SHP77 (cell line): ENCODE measurements at places on chromosomes 4 and X.

DNA sequence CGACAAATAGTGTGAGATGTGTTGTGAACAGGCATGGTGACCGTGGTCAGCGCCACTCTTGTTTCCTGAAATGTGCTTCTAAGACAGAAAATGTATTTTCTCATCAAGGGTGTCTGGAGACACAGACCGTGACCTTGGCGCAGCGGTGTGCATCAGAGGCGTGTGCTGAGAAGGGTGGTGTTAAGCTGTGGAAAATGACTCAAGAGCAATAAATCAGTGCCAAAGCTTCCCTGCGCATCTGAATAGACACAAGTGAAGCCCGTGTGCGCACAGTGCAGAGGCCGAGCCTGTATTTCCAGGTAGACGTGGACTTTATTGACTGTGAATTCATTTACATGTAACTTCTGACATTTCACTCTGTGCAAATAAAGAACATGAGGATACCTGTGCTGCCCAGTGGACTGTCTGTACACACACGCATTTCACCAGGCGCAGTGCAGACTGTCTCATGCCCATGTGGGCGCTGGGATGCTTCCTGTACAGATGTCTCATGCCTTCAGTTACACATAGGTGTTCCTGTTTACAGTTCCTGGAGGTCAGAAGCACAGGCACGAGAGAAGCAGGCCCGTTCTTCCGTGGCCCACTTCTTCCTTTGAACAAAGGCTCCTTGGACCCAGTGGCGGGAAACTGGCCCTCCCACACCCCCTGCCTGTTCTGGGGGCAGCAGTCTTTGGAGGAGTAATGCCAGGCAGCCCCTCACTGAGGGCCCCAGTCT lies 31.9 kb downstream of the NSG1 start:
- no peak for DNase-seq

GRCh38 chrX:53422861-53423306 lies at the start of gene RIBC1:
Gene RIBC1, plus strand, starts transcription at chrX:53422873. Its CDS starts 3,404 bp downstream, at chrX:53426277.
- no peak for DNase-seq

GRCh38 chr4:158809611-158810486 lies 41.0 kb downstream of the FNIP2 start:
- DNase-seq = no peak

DNA sequence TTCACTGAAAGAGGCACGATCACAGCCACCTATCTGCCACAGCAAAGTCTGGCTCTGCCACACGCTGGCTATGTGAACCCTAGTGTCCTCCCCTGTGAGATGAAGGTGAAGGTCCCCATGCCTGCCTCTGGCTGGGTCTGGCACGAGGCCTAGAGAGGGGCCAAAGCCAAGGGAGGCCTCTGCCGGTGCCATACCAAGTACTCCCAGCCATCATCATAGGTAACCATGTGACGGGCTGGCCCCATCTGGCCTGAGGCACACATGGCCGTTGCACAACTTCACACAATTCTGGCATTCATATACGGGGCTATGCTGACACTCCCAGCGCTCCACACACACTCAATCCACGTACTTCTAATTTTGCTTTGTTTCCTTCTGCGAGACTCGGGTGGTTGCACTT lies 15.3 kb downstream of the NOP14 start:
- DNase-seq = no peak

DNA sequence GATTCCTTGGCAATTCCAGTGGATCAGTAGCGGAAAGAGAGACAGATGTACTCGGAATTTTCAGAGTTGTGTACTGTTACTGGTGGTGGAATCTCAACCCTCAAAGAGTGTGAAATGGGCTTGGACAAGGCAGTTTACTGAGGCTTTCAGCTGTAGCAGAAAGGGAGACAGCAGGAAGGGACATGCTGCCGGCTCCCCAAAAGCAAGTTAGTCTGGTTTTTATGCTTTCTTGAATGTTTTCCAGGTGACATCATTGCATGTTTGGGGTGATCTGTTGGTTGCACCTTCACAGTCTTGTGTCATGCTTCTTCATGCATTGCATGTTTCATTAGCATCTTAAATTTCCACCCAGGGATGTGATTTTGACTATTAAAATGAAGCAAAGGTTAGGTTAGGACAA lies 1282.2 kb downstream of the ADGRL3 start:
- DNase-seq = no peak

GRCh38 chrX:49754233-49754857 lies 58.6 kb upstream of the PAGE1 start:
- DNase-seq = peak; percentile 30

DNA sequence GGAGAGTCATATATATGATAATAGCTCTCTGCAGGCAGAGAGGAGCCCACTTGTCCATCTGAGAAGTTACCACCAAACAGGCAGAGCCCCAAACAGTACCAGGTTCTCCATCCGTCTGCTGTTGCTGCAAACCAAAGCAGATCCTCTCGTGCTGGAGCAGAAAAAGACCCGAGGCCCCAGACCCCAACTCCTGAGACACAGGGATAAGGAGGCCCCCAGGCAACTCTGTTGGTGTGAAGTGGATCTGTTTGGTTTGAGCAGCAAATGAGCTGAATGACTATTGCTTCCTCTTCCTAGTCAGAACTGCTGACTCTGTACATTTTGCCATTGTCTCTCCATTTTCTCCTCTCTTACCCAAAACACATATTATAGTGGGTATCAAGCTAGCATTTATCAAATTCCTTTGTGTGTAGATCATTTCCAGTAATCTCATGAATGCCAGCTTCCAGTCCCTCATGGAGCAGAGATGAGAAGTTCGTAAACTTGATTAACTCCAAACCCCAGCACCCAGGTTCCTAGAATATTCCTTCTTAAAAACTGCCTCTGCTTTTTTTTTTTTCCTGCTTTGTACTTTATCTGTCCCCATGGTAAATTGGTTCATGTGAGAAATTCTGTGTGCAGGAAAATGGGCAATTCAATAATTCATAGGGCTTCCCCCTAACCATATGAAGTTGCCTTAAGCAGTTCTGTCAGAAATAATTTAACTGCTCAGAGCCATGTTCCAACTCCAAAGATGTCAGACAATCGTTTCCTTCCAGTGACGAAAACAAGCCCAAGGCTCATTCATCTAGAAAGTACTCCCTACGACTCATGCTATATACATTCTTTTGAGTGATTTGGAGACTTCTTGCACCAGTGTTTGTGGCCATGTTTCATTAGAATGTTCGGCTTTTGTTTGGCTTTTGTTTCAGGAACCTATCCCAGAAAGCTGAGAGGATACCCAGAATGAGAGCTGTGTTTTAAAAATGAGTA lies 98.6 kb upstream of the ATXN3L start:
- DNase-seq = no peak

DNA sequence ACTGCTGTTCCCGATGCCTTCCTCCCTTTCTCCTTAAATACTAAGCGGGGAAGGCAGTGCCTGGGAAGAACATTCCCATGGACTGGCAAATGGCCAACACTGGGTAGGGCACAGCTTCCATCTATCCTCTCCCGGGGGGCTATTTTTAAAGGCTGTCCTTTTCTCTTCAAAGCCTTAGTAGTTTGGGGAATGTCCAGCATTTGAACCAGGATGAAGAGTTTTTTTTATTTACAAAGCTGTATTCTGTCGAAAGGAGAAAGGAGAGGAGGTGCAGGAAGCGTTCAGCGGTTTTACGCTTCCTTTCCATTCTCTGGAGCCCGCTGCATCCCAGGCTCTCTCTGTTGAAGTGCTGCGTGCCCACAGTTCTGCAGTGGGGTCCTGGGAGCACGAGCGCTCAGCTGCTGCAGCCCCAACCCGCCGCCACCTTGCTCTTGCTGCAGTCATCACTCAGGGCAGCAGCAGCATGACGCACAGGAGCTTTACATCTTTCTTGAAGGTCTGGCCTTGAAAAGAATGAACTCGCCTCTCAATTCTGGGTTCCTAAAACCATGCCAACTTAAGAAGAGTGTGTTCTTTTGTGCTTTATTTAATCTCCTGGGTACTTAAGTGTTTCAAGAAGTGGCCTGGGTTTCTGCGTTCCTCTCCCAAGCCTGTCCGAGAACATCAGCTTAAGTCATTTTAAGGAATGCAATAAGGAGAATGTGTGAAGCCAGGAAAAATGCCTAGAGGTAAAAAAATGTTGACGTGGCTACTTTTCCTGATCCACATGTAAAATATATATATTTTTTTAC lies 427.2 kb downstream of the MAPK10 start:
- no peak for DNase-seq

GRCh38 chrX:39017716-39018115 lies 216.5 kb downstream of the MID1IP1 start:
- no peak for DNase-seq

DNA sequence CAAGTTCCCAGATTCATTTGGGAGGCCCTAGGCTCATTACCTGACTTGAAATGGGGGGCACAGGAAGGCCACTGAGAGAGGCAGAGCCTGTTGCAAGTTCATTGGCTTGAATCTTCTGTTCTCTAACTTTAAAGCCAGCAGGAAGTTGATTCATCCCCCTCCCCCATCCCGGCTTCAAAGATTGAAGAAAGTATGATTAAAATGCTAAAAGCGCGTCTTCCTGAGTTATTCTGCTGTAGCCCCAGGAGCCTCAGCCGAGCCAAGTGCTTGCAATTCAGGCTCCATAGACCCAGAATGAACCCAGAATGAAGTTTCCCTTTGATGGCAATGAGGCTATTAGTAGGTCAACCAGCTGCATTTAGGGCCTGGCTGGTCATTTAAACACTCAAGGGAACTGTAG lies 14.7 kb downstream of the CHST7 start:
- no peak for DNase-seq

- DNase-seq = no peak
Observed at GRCh38 chrX:123860983-123861382, 1.1 kb downstream of the XIAP start.

- no peak for DNase-seq
Observed at GRCh38 chr4:125420526-125420925, 105.8 kb downstream of the FAT4 start.
